ENCODE measurements at places on chromosomes 2 and 18.

DNA sequence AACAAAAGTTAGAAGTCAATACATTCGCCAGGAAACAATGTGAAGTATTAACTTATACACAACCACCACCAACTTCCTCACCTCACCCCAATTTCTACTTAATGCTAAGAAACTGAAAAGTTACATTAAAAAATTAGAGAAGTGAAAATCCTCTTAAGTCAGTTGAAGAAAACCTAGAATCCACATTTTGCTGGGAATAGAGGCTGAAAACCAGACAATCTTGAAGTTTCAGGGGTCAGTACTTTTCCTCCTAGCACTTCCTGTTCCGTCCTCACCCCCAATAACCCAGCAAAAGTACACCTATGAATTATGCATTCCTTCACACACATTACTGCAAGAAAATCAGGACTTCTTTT, 6.3 kb downstream of the YES1 start:
- DNase-seq = no peak
- H3K4me3 ChIP-seq = no peak overlapping the region
- H3K27me3 ChIP-seq = no peaks in the 10 kb centered on the region
- no peaks in the 10 kb centered on the region for H3K4me1 ChIP-seq

DNA sequence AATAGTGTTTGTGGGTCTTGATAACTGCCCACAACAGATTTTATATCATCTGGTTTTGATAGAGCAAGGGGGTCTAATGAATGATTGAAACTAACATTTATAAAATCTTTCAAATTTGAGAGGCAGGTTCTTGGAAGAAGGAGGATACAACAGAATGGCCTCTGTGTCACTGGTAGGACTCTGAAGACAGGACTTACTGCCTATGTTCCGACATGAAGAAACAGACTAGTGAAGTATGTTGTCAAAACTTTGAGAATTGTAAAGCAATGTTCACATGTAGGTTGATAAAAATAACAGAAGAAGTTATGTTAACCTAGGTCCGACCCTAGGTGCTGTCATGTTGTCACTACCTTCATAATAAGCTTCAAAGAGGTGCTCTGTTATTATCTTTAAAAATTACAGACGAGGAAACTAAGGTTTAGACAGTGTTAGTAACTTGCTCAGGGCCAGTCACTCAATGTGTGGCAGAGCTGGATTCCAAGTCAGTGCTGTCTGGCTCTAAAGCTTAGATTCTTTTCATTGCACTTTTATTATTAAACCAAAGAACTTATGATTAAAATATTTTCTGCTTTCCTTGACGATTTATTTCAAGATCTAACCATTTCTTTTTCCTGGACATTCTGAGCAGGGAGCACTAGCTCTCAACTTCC, 146.2 kb downstream of the RPIA start:
- no peaks in the 10 kb centered on the region for H3K27me3 ChIP-seq
- no peak overlapping the region for H3K27ac ChIP-seq
- H3K4me1 ChIP-seq = no peaks in the 10 kb centered on the region
- no peaks in the 10 kb centered on the region for H3K36me3 ChIP-seq
- no peak for DNase-seq
- no peak overlapping the region for H3K4me3 ChIP-seq

- peaks cover 9% of the 10 kb centered on the region for H3K4me1 ChIP-seq
- H3K27ac ChIP-seq = no peak overlapping the region
- H3K4me3 ChIP-seq = no peak overlapping the region
- DNase-seq = no peak
- no peaks in the 10 kb centered on the region for H3K36me3 ChIP-seq
- no peaks in the 10 kb centered on the region for H3K27me3 ChIP-seq
Observed at GRCh38 chr2:227464361-227464760, 7.6 kb upstream of the AGFG1 start.

- no peak overlapping the region for H3K4me3 ChIP-seq
- no peaks in the 10 kb centered on the region for H3K36me3 ChIP-seq
- H3K4me1 ChIP-seq = no peaks in the 10 kb centered on the region
- no peaks in the 10 kb centered on the region for H3K27me3 ChIP-seq
- DNase-seq = no peak
Observed at GRCh38 chr2:8138923-8139667, 542.8 kb upstream of the ID2 start.

GRCh38 chr2:40513201-40513600, 61.3 kb upstream of the SLC8A1 start:
- no peaks in the 10 kb centered on the region for H3K4me1 ChIP-seq
- no peak overlapping the region for H3K4me3 ChIP-seq
- H3K27ac ChIP-seq = no peak overlapping the region
- H3K27me3 ChIP-seq = no peaks in the 10 kb centered on the region

GRCh38 chr18:58766946-58767345, 95.7 kb downstream of the MALT1 start:
- peaks cover 7% of the 10 kb centered on the region for H3K27me3 ChIP-seq
- DNase-seq = no peak
- no peaks in the 10 kb centered on the region for H3K4me1 ChIP-seq
- no peak overlapping the region for H3K4me3 ChIP-seq

GRCh38 chr2:181586569-181587081, 70.3 kb downstream of the CERKL start:
- peaks cover 7% of the 10 kb centered on the region for H3K27me3 ChIP-seq
- H3K36me3 ChIP-seq = no peaks in the 10 kb centered on the region
- H3K27ac ChIP-seq = no peak overlapping the region

GRCh38 chr2:226716126-226716525, 83.5 kb downstream of the IRS1 start:
- DNase-seq = no peak
- no peak overlapping the region for H3K4me3 ChIP-seq
- no peaks in the 10 kb centered on the region for H3K36me3 ChIP-seq
- H3K4me1 ChIP-seq = no peaks in the 10 kb centered on the region
- H3K27ac ChIP-seq = no peak overlapping the region
- no peaks in the 10 kb centered on the region for H3K27me3 ChIP-seq

DNA sequence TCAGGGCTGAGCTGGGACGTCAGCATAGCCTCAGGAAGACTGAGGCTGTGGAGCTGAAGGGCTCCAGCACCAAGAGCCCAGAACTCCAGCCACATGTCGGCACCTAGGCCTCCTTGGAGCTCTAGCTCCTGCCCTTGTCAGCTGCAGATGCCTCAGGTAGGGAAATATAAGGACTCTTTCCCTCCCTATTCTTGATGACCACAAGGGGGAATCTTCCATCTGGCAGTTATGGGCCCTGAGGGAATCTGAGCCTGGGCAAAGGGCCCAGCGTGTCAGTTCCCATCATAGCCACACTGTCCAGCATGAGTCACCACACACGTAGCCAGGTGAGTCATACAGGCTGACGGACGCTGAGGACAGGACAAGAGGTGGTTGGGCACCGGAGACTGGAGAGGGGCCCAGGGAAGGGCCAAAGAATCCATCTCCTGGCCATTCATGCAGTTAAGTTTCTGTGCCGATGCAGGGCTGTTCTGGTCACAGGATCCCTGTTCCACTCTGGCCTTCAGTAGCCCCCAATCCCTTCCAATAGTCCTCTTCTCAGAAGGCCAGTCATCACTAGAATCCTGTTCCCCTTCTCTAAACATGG, 1.8 kb downstream of the MPV17 start:
- H3K4me1 ChIP-seq = peaks cover 15% of the 10 kb centered on the region
- DNase-seq = peak; percentile 98
- no peaks in the 10 kb centered on the region for H3K27me3 ChIP-seq
- no peaks in the 10 kb centered on the region for H3K36me3 ChIP-seq

DNA sequence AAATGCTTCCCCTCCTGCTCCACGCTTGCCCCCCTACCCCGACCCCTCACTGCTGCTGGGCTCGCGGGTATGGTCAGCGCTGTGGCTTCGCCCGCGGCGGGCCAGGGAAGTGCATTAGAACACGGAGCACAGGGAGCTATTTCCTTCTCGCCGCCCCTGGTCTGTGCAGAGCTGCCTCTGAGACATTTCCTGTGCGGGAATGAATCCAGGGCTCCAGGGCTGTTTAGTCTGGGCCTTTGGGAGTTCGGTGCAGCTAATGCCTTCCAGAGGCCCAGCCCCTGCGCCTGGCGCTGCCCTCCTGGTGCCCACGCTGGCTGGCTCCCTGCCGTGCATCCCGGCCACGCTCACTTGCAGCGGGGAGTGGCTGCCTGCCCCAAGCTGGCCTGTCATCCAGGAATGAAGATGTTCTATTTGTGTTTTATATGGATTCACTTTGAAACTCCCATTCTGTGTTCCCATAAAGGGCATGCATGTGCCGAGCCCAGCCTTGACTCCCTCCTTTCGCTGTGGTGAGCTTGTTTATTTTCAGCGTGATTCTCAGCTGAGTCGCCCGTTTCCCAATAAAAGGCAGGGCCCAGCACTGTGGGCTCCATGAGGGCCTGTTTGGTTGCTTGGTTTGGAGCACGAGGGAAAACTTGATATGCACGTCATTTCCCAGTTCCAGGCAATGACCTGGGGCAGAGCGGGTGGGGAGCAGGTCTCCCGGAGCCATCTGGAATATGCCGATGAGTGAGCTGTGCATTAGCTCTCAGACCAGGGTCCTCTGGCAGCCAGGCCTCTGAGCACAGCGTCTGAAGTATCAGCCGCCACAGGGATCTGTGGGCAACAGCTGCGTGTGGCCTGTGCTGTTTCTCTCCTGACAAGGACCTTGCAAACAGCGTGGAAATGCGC, 42.7 kb downstream of the SH3RF3 start:
- no peaks in the 10 kb centered on the region for H3K27me3 ChIP-seq
- H3K4me3 ChIP-seq = peak overlapping the region; percentile 25
- H3K27ac ChIP-seq = peak overlapping the region; percentile 90
- peak; percentile 100 for DNase-seq
- peaks cover 32% of the 10 kb centered on the region for H3K4me1 ChIP-seq

- H3K27me3 ChIP-seq = no peaks in the 10 kb centered on the region
- no peak for DNase-seq
- H3K27ac ChIP-seq = no peak overlapping the region
- no peaks in the 10 kb centered on the region for H3K36me3 ChIP-seq
- no peak overlapping the region for H3K4me3 ChIP-seq
- peaks cover 5% of the 10 kb centered on the region for H3K4me1 ChIP-seq
Observed at GRCh38 chr2:188320861-188321260, 29.2 kb downstream of the GULP1 start.

Data from fibroblast of lung (primary cell).